ENCODE measurements at places on chromosomes 13 and 19. TPM values are rescaled to one million over a fixed set of nuclear protein-coding genes. Genes with fewer than 3 reads are reported as not detected.
A peak's percentile ranks its signal among the peaks of the same experiment; 100 is the strongest.

DNA sequence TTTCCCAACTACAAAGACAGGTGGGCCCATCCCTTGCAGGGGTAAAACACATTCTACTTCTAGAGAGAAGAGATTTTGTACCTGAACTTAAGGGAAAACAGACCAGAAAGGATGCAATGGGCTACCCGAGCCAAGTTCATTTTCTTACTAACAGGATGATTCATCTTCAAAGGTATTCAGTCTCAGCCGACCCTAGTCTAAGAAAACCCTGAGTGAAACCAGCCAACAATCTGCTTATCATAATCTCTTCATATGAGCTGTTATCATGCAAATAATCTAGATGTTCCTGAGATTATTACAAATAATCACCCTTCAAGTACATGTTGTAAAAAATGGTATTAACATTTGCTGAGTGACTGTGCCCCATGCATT is 15.6 kb downstream of the PABPC3 start:
- ATAC-seq: no peak

DNA sequence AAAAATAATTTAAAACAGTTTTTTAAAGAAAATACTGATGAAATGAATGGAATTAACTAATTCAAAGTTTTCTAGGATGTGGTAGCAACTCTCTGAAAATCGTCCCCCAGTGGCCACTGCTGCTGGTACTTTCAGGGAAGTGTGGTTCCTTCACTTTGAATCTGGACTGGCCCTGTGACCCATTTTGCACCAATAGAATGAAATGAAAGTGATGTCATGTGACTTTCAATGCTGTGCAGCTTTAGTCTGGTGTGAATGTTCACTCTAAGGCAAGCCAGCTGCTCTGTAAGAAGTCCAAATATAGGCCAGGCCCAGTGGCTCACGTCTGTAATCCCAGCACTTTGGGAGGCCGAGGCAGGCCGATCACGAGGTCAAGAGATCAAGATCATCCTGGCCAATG is 26.4 kb upstream of the HNRNPA1L2 start:
- ATAC-seq: peak; percentile 45

DNA sequence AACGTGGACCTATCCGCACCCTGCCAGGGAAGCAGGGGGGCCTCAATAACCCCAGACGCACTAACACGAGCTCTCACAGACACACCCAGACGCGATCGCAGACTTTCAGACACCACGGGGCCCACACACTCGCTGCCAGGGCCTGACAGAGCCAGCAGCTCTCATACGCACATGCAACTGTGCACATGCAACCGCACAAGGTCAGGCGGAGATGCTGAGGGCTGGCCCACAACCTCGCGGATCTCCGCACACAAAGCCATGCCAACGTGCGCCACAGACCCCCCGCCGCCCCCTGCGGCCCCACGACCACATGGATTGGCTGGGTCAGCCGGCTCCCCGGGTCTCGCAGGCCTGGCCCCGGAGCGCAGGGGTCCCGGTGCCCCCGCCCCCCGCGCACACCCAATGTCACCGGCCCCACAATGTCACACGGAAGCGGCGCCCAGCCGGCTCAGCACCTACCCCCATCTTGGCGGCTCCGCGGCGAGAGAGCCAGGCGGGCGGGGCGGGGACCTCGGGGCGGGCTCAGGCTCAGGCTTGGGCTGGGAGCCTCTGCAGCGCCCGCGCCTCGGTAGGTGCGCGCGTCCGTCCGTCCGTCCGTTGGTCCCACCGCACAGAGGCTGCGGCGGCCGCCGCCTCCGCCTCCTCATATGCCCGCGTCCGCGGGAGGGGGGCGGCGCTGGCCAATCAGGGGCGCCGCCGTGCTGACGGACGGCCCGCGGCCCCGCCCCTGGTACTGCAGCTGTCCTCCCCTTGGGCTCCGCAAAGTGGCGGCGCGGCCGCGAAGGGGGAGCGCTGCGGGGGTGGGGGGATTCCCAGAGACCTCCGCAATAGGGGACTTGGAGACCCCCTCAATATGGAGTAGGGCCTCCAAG is at the start of gene ATP1A3:
ATP1A3 (minus strand) TSS at position 619 of the 872 bp plus-strand sequence; CDS start at position 465, 154 bp downstream.
- peak; percentile 83 for ATAC-seq

DNA sequence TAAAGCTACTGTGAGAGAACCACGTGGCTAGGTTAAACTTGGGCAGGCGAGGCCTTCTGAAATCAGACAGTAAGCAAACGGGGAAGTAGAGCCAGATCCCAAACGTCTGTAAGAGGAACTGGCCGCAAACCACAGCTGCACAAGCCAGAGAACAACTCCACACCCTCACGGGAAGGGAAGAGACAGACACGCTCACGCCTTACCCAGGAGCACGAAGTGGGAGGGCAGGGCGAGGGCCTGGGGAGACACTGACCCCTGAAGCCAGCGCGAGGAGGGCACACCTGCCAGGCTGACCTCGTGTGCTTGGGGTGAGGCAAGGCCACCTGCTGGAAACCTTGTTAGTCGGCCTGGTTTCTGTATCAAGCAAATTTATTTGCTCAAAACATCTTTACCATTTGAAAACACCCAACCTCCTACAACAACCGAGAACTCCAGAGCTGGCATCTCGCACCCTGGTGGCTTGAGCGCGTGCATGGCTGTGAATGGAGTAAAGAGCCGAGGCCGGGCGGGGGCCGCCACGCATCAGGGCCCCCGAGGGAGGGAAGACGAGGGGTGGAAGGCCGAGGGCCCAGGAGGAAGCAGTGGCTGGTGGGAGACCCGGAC is 7.3 kb downstream of the POLR2E start:
- peak; percentile 38 for ATAC-seq

GRCh38 chr13:89322466-89322865 is 1651.3 kb downstream of the SLITRK5 start:
- no peak for ATAC-seq

DNA sequence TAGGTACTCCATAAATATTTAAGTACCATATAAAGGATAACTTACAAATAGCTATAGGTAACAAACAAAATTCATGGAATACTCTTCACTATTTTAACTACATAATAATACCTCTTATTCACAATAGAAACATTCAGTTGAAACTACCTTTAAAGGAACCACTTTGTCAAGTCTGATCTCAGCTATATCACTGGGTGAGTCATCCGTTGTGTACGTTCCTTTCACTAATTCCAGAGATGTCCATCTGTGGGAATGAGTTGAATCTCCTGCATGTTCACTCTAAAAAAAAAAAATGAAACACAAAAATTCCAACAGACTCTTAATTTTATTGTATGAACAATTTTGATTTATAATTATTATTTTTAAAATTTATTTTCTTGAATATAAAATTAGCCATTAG is 149.4 kb upstream of the FBXL3 start:
- no peak for ATAC-seq

GRCh38 chr19:35379992-35380391 is 9.1 kb downstream of the GPR42 start:
- no peak for ATAC-seq

DNA sequence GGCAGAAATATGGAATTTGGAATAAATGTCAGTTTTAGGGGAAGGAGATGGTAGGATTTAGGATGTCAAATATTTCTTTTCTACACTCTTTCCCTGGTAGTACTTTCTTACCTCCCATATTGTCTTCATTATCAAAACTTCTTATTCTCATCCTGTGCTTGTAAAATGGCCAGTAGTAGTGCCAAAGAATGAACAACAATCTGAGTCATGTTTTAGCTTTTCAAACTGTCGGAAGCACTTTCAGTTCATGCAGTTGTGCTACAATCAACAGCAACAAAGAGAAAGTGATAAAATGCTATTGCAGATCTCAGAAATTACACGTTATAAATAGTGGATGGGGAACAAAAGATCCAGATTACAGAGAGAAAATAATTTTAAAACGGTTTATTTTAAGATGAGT is 193.7 kb upstream of the RXFP2 start:
- ATAC-seq: no peak

- ATAC-seq: peak; percentile 71
These were observed 3.1 kb upstream of the PTPRH start for GRCh38 chr19:55212447-55212846.

- no peak for ATAC-seq
These were observed 74.1 kb downstream of the DCLK1 start for GRCh38 chr13:36057041-36057440.

GRCh38 chr19:43078311-43078710 is 4.2 kb downstream of the PSG2 start:
- no peak for ATAC-seq

DNA sequence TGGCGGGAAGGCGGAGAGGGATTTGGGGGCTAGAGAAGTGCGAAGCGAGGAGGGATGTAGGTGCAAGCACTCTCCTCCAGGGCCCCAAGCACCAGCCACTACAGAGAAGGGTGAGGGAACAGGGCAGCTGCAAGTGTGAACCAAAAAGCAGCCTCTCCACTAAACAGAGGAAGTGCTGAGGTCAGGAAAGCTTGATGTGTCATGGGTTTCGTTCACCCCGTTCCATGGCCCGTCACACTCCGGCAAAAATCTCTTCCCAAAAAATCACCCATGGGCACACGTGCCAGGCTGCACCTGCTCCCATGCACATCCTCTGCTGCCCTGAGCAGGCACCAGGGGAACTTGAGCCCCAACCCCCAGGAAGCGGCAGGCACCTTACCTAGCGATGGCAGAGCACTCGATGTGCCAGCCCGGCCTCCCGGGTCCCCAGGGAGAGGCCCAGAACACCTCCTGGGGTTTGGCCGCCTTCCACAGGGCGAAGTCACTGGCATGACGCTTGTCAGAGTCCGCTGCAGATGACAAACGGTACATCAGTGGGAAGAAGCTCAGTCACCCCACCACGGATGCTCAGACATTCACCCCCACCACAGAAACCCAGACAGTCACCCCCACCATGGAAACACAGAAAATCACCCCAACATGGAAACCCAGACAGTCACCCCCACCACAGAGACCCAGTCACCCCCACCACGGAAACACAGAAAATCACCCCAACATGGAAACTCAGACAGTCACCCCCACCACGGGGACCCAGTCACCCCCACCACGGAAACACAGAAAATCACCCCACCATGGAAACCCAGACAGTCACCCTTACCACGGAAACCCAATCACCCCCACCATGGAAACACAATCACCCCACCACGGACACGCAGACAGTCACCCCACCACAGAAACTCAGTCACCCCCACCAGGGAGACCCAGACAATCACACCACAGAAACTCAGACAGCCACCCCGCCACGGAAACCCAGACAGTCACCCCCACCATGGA is 29.0 kb downstream of the CARS2 start:
- ATAC-seq: peak; percentile 81

DNA sequence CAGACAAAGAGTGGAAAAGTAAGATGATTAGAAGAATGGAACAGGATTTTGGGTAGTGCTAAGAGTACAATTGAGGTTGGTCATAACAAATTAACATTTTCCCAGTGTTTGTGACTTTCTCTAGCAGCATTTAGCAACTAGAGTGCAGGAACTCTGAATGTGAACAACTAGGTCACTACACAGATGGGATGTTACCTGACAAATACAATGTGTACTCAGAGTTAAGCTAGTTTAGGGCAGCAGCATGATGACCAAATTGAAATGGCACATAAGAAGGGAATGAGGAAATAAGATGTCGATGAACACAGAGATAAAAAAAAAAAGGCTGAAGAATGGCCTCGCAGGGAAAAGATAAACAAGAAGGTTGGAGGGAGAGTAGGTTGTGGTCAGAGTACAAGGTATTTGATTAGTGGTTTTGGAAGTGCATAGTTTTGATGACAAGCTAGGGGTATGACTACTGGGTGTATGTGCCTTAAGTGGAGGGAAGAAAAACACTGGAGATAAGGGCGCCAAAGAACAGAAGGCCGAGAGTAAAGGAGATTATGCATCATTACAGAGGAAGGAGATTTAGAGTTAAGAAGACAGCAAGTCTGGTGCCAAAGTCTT is 381.1 kb downstream of the FGF14 start:
- no peak for ATAC-seq

Gene APOC4
- total RNA-seq: not detected

Gene CNN1
- not detected for total RNA-seq

Gene SOX1
- total RNA-seq: not detected

Gene HS6ST3
- total RNA-seq: not detected

Gene CACNA1A
- 2.0 TPM for total RNA-seq

Gene ARL11
- total RNA-seq: 1.0 TPM

Gene FCER2
- total RNA-seq: 2.8 TPM

Gene ZNF112
- not detected for total RNA-seq

Gene ZSWIM9
- total RNA-seq: 11.3 TPM

Gene CEACAM7
- not detected for total RNA-seq

Gene FAM216B
- total RNA-seq: not detected

Gene GFY
- not detected for total RNA-seq

Gene ARRDC5
- total RNA-seq: 0.19 TPM
